ENCODE measurements at places on chromosomes 4 and X.

DNA sequence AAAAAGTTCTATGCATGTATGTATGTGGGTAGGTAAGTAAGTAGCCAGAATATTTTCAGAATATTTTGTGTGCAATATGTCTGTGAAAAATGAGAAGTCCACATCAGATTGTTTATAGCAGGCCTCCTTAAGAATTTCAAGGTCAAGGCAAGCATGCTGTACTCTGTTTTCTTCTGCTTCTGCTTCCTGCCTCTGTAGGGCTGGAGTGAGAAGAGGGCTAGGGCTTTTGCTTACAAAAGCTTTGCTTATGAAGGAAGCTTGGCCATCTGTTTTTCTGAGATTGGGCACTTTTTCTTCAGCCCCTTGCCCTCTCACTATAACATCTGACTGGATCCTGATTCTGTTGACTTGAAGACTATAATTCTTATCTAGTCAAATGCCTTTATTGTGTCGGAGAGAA is 150.4 kb downstream of the EMCN start:
- DNase-seq = no peak

- no peak for DNase-seq
These were observed 116.5 kb upstream of the NDST4 start for GRCh38 chr4:115229873-115230272.

GRCh38 chr4:29467044-29467717 is 1253.0 kb upstream of the PCDH7 start:
- no peak for DNase-seq

DNA sequence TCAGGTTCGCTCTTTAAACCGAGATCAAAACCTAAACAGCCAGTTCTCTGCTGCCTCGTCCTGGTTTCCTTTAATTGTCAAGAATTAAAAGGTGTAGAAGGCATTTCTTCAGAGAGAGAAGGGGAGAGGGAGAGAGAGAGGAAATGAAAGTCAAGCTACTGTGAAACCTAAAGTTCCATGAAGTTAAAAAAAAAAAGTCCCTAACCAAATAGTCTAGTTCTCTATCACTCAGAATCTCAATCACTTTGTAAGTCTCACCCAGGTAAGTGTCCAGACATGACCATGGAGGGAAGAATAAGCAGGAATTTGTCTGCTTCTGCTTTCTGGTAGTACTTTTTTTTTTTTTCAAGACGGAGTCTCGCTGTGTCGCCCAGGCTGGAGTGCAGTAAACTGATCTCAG is 18.8 kb upstream of the SMIM14 start:
- DNase-seq = no peak

- no peak for DNase-seq
These were observed 30.3 kb downstream of the TMPRSS11A start for GRCh38 chr4:67933038-67933437.
